ENCODE measurements at places on chromosomes 1 and 21.

- no peak for DNase-seq
These were observed 11.0 kb downstream of the ETV3L start for GRCh38 chr1:157088607-157089006.

DNA sequence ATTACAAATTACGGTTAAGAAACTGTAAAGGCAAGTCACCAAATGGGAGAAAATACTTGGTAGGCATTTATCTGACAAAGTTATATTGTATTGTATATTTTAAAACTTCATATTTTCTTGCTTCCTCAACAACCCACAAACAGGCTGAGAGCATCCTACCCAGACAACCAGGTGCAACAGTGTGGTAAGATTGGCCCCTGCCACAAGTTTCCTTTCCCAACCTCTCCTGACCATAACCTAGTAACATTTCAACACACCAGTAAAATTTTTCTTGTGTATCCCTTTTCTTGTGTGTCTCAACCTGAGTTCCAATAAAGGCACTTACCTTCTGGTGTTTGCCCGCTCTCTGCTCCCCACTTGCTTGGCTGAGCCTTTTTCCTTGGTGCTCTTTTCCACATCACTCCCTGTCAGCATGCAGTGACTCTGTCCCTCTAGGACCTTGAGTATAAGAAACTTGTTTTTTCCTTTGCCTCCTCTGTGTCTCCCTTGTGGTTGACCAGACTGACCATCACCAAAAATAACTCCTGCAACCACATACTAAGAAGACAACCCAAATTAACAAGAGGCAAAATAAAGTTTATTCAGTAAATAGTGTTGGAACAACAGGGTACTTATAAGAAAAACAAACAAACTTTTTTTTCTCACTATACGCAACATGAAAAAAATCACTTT lies 40.9 kb downstream of the FCRL3 start:
- no peak for DNase-seq

DNA sequence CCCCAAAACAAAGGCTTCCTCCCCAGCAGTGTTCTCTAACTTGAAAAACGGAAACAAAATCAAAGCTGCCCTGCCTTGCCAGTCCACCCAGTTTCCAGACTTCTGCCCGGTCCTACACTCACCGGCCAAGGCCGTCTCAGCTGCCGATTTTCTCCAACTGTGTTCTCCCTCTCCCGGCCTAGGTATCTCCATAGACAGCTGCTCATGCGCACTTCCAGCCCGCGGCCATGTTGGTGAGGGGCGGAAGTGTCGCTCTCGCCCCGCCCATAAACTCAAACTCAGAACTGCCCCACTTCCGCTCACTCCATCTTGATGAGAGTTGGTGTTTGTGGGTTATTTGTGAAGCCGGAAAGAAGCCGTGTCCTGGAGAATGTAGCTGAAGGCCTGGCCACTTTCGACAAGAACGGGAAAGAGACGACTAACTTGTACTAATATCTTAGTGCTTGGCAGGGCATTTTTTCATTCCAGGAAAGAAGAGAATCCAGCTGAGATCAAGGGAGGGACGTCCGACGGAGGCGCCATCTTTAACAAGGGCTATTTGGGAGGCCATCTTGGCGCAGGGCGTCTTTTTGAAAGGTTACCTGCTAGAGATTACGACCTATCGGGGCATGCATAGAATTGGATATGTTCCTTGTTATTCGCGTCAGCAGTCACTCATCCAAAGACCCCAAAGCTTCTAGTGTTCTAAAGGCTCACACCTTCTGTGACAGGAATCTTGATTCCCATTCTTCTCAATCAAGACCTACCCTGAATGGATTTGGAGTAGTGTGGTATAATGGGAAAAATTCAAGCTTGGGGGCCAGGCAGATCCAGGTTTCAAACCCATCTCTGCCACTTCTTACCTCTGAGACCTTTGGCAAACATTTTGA lies at the start of gene USF1:
Gene USF1, minus strand, starts transcription at position 242 of the 869 bp plus-strand sequence. CDS start 2,702 bp downstream, outside the sequence.
- peak; percentile 96 for DNase-seq

DNA sequence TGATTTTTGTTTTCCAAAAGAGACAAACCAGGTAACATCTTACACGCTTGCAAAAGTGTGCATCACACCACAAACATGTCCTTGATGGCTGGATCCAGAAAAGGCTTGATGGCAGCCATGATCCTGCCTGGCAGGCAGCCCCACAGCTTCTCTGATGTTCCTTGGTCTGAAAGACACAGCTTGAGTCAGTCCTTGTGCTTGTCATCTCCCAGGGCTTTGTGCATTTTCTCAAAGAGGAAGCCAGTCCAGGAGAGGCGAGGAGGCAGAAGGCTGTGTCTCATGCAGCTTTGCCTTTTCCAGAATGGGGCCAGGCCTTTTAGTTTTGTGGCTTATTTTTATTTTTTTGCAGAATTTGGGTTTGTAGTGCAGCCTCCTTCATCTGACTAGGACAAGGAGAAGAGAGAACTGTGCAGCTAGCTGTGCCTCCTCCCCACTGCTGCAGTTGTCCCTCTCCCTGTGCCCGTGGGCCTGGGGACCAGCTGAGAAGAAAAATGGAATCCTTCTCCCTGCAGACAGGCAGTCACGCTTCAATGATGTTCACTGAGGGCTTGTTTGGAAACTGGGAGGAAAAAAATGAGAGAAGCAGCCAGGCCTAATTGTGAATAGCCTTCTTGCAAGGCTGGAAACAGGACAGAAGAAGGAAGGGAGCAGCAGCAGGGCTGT lies 7.4 kb downstream of the FNDC5 start:
- no peak for DNase-seq

DNA sequence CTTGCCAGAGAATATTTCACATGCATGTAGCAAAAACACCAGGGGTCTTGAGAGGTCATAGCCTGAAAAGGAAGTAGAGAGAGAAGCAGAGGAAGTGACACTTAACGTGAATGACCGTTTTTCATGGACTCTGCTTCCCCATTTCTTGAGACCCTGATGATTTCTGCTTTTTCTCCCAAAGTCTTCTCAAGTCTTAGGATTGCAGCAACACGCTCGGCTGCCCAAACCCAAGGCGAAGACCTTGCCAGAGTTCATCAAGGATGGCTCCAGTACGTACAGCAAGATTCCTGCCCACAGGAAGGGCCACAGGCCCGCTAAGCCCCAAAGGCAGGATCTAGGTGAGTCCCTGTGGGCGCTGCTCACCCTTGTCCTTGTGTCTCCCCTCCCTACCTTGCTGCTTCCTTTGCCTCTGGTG lies 12.8 kb downstream of the THEMIS2 start:
- no peak for DNase-seq

DNA sequence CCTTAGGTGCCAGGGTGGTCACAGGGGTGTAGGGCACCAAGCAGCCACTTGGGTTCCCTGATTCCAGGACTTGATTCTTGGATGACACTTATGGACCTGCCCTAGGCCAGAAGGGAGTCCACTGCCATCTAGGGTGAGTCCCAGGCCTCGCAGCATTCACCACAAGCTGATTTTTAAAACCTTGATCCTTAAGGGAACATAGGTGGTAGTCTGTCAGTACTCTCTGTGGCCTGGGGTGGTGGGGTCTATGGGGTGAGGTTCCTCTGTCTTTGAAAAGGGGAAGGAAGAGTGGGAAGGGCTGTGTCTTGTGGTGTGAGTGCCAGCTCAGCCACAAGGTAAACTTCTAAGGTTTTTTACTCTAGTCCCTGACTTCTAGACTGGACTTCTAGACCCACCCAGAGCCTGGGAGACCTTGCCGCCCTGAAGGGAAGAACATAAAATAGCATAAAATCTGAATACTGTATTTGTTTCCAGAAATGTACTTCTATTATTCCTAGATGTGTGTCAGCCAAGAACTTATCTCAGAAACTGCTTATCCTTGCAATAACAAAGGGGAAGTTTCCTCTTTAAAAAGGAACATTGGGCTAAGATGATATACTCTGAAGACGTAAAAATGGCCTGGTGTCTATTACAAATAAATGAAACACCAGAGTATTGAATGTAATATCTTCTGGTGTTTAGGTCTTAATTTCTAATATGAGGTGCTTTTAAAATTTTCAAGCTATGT lies 757.3 kb downstream of the LTN1 start:
- no peak for DNase-seq

- DNase-seq: no peak
These were observed 10.5 kb upstream of the LAX1 start for GRCh38 chr1:203754455-203754864.

DNA sequence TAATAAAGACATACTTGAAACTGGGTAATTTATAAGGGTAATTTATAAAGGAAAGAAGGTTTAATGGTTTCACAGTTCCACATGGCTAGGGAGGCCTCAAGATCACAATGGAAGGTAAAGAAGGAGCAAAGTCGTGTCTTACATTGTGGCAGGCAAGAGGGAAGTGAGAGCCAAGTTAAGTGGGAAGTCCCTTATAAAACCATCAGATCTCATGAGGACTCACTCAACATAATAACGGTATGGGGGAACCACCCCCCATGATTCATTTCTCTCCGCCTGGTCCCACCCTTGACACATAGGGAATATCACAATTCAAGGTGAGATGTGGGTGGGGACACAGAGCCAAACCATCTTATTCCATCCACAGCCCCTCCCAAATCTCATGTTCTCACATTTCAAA lies 76.8 kb upstream of the ZNF678 start:
- no peak for DNase-seq

DNA sequence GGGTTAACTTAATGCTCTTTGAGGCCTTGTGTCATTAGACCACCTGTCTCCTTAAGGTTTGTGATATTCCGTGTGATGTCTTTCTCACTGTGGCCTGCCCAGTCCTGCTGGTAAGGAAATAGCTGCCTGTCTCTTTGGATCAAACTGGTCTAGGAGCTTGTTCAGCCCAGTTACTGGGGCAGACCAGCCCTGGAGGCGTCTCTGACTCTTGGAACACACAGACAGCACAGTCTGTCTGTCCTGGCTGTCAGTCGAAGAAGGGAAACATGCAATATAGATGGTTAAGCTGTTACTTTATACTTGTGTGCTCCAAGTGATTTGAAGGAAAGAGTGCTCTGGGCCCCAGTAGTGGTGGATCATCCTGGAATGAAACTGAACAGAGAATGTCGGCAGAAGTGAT lies 20.4 kb downstream of the PBX1 start:
- DNase-seq: no peak

GRCh38 chr1:173062150-173062938 lies 11.6 kb upstream of the TNFSF18 start:
- no peak for DNase-seq

DNA sequence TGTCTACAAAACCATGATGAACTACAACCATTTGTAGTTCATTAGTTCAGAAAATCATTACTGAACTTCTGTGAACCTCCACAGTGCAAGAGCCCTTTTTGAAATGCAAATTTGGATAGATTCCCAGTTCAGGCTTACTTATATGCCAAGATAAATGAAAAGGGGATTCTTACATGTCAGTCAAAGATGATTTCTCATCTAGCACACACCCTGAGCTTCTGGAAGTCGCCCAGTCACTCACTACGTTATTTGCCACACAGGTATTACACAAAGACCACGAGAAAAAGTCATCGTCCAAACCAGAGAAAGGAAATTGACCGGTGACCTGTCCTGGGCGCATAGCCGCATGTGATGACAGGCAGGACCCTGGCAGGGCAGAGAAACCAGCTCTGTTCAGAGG lies 41.8 kb downstream of the ETS2 start:
- no peak for DNase-seq

DNA sequence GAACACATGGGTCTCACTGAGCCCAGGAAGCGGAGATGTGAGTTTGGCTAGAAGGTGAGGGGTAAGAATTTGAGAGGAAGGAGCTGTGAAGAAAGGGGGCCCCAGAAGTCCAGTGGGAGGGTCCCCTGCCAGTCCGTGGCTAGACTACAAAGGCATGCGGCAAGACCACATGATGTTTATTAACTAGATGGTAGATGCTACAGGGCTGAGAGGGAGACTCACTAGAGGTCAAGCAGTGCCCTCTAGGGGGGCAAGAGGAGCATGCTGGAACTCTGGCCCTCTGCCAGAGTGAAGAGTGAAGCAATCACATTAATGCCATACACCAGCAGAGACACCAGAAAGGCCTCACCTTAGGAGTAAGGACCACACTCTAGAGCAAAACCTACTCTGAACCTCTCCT lies 12.2 kb downstream of the KIAA0319L start:
- DNase-seq: no peak

GRCh38 chr1:95889400-95889799 lies 655.4 kb downstream of the RWDD3 start:
- DNase-seq: no peak

GRCh38 chr1:100343897-100344296 lies 8.4 kb upstream of the CDC14A start:
- no peak for DNase-seq

GRCh38 chr21:34126691-34127090 lies 53.3 kb downstream of the MRPS6 start:
- no peak for DNase-seq

GRCh38 chr21:18026359-18026758 lies 207.2 kb upstream of the C21orf91 start:
- no peak for DNase-seq

DNA sequence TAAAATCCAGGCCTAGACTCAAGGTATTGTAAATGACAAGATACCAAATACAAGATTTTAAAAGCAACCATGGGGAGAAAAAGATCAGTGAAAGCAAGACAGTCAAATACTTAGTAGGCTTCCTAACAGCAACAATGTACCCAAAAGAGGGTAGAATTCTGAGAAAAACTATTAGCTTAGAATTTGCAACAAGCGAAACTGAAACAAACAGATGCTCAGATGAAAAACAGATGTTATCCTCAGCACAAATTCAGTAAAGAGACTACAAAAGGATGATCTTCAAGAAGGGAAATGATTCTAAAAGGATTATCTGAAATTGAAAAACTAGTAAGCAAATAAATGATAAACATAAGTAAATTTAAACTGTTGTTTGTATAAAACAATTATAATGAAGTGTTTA lies 40.0 kb downstream of the PDC start:
- DNase-seq: no peak

DNA sequence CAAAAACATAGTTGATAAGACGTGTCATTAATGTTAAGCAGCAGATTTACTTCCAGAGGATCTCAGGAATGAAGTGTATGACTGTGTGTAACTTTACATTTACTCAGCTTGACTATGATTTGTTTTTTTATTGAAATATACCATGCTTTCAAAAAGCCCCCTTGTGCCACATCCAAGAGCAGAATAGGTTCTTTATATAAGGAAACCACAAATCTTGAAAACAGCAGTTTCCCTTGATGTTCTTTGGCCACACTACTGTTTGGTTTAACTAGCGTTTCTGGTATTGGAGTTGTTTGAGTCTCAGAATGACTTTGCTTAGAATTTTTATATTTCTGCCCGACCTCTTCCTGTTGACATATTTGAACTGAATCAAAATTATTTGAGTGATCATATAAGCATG lies 25.0 kb downstream of the LRRC8C start:
- DNase-seq: no peak

DNA sequence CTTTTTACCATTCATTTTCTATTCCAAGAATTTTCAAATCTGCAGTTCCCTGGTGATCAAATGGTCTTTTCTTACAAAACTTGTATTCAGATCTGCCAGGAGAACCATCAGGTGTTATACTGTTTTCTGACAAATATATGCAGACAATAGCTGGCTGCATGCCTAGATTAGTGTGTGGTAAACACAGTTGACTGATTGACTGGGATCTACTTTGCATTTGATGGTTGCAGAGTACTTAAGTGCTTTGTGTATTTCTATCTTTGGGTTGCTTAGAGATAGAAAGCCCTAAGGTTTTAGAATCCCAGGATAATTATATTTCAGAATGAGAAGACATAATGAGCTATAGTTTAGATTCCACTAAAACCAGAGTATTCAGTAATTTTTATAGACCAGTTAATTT lies 102.0 kb upstream of the CHODL start:
- DNase-seq: peak; percentile 70

GRCh38 chr1:203306965-203307541 lies 1.7 kb downstream of the BTG2 start:
- no peak for DNase-seq
